Fibroblast of the conjunctiva (primary cell): ENCODE measurements at places on chromosomes 7 and 10.

DNA sequence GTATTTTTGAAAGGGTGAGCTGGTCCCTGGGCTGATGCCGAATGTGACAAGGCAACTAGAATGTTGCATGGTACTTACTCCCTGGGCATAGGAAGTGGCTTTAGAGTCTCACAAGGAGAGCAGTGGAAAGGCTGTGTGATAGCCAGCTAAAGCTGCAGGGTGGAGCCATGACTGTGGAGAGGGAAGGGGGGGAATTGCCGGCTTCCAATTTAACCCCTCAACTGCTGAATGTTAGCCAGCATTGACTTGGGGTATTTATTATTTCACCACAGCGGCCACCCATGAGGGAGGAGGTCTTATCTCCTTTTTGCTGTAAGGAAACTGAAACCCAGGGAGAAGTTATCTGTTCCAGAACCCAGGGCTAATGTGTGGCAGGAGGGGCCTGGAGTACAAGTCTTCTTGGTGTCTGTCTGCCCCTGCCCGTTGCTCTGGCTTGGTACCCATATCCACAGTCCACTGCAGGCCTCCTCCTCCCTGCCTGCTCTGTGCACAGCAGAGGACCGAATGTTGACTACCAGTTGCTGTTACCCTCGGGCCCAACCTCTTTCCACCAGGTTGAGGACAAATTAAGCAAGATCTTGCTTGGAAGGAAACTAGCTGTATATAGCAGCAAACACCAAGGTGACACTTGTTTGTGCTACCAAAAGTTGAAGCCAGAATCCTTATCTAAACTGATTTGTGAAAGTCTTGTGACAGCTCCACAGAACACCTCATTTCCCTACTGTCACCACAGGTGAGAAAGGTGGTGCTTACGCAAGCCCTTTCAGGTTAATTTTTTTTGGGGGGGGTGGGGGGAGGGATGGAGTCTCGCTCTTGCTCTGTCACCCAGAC, 37.6 kb downstream of the WBP1L start:
- no peak for DNase-seq

GRCh38 chr7:12360948-12361347, 42.7 kb downstream of the VWDE start:
- no peak for DNase-seq

GRCh38 chr7:24501009-24501408, 72.2 kb upstream of the PALS2 start:
- DNase-seq = no peak

DNA sequence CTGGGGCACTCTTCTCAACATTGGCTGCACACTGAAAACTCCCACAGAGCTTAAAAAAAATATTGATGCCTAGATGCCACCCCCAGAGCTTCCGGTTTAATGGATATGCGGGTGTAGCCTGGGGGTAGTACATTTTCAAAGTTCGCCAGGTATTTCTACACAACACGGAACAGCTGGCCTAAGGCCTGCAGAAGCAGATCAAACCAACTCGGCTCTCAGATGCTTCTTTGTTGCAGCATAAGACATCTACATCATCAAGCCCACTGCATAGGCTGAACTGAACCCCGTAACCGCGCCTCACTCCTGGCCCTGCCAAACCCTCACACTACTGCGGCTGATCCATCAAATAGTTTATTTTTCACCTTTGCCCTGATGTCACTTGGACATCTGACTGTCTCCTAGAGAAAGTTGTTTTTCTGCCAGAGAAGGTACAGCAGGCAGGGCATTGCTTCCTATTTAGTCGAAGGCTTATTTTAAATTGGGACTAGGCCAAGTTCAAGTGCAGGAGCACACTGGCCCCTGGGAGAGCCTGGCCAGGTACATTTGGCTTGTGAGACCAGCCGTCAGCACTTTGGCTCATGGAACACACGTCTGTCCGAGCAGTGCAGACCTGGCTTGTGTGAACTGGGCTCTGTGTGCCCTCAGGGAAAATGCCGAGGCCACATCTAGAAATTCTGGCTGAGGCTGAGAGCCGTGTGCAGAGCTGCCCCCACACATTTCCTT, 113.3 kb downstream of the TACC2 start:
- no peak for DNase-seq

GRCh38 chr10:8136736-8137135, 82.2 kb downstream of the GATA3 start:
- no peak for DNase-seq

DNA sequence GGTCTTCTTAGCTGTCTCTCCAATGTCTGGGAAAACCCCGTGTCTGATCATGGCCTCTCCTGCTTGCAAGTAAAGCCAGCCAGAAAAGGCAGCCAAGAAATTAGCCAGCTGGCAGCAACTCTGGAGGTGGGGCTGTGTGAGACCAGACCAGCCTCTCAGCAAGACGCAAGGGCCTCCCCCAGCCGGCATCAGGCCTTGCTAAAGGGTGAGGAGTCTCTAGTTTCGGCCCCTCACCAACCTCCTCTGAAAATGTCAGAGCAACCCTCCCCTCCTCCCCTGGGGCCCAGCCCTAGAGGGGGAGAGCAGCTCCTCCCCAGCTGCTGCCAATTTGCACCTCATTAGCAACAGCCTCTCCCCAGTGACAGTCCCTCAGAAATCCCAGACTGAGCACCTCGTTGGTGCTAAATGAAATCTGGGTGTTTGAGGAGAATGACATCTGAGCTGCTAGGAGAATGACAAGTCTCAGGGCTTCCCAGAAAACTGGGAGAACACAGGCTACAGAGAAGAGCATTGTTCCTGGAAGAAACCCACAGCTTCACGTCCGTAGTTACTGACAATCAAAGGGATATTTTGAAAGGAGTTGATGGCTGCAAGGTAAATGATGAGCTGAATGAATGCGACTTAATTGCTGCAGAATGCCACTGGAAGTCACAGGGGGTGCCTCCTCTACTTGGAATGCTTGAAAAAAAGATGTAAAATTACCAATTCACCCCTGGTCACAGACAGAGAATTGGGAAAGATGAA, 25.9 kb downstream of the DGKI start:
- DNase-seq = peak; percentile 66

GRCh38 chr7:45408409-45408737, 165.8 kb upstream of the ADCY1 start:
- no peak for DNase-seq

DNA sequence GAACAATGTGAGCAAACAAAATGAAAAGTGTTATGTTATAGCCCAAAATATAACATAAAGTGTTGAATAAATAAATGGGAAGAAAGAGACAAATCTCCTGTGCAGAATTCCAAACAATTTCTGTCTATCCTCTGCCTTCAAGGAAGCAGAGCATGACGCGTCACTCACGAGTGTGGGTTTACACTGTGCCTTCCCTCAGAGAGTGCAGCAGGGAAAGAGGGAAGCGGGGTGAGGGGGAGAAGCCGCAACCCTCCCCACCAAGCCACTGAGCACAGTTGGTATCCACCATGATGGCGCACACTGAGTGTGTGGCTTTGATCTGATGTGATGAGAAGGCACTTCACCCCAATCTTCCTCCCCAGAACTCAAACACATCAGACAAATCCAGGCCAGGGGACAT, 74.8 kb downstream of the PTPRN2 start:
- no peak for DNase-seq

DNA sequence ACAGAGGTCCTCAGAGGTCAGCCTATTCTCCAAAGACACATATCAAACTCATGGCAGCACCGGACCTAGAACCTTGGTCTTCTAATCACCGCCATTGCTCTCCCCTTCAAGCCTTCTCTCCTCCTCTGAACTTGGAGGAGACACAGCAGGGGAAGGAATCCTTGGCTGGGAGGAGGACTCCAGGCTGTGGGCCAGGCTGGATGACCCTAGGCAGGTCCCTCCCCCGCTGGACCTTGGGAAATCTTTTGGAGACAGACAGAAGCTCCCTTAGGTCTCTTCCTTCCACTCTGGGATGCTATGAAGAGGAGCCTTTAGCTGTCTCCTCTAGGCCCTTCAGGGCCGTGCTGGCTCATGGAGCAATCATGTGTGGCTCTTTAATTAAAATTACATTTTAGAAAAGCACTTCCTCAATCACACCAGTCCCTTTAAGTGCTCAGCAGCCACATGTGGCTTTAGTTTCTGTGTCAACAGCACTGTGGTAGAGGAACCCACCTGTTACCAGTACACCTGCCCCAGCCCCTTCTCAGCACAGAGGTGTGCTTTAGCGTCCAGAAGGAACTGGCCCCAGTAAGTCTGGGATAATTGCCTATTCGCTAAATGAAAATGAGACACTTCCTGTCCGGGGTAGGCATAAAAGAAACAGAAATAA, 238.2 kb downstream of the CELF2 start:
- no peak for DNase-seq

- DNase-seq = no peak
Measured at GRCh38 chr10:35456153-35456720, 119.9 kb downstream of the CCNY start.
